Activated CD8-positive, alpha-beta T cell treated with anti-CD3 and anti-CD28 coated beads, Interleukin-2, amount 10 ng/mL, durations not matched to agents 7 days and 5 days (primary cell): ENCODE measurements at places on chromosomes 5 and 9. TPM values are rescaled to one million over a fixed set of nuclear protein-coding genes. Genes with fewer than 3 reads are reported as not detected.

ZNF484 gene
- total RNA-seq, result 10.4 TPM

- no peak overlapping the region for H3K27ac ChIP-seq
- DNase-seq, result no peak
- H3K4me3 ChIP-seq, result no peak overlapping the region
- no peaks in the 10 kb centered on the region for H3K36me3 ChIP-seq
- no peaks in the 10 kb centered on the region for H3K4me1 ChIP-seq
Observed at GRCh38 chr9:105103776-105104175, 140.7 kb upstream of the SLC44A1 start.

GFI1B gene
- total RNA-seq, result not detected

DNA sequence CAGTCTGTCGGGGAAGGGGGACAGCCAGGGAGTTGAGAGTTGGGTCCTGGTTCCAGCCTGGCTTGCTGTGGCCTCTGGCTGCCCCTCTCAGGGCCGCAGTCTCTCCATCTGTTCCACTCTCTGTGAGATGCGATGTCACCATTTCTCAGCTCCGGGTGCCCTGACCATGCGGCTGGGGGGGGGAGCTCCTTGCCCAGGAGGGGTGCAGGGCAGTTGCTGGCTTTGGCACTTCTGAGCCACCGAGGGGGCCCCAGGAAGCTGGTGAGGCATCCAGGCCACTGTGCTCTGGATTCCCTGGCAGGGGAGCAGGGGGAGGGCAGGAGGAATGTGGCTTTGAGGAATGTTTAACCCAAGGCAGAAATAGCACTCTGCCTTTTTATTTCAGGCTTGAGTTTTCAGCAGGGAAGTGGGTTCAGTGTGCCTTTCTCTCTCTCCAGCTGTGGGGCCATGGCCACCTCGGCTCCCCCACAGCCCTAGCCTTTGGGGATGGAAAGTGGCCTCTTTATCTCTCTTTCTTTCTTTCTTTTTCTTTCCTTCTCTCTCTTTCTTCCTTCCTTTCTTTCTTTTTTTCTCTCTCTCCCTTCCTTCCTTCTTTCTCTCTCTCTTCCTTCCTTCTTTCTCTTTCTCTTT, 11.0 kb downstream of the NCS1 start:
- H3K27me3 ChIP-seq, result no peaks in the 10 kb centered on the region
- no peak for DNase-seq
- H3K4me3 ChIP-seq, result no peak overlapping the region
- no peak overlapping the region for H3K27ac ChIP-seq
- H3K36me3 ChIP-seq, result no peaks in the 10 kb centered on the region

PCDHGA9 gene
- total RNA-seq, result 0.08 TPM

- DNase-seq, result no peak
- no peak overlapping the region for H3K4me3 ChIP-seq
- no peaks in the 10 kb centered on the region for H3K27me3 ChIP-seq
- peaks cover 7% of the 10 kb centered on the region for H3K4me1 ChIP-seq
Observed at GRCh38 chr9:133044661-133045060, 13.9 kb downstream of the GTF3C5 start.

- peaks cover 31% of the 10 kb centered on the region for H3K4me1 ChIP-seq
- no peak overlapping the region for H3K4me3 ChIP-seq
- H3K36me3 ChIP-seq, result no peaks in the 10 kb centered on the region
- H3K27ac ChIP-seq, result no peak overlapping the region
- no peak for DNase-seq
Observed at GRCh38 chr9:121454972-121455371, 44.7 kb downstream of the GGTA1 start.

GRCh38 chr9:98248737-98249474, 6.5 kb downstream of the TBC1D2 start:
- no peak for DNase-seq
- no peak overlapping the region for H3K27ac ChIP-seq
- no peak overlapping the region for H3K4me3 ChIP-seq
- peaks cover 3% of the 10 kb centered on the region for H3K4me1 ChIP-seq
- no peaks in the 10 kb centered on the region for H3K36me3 ChIP-seq
- H3K27me3 ChIP-seq, result peaks cover 4% of the 10 kb centered on the region

DNA sequence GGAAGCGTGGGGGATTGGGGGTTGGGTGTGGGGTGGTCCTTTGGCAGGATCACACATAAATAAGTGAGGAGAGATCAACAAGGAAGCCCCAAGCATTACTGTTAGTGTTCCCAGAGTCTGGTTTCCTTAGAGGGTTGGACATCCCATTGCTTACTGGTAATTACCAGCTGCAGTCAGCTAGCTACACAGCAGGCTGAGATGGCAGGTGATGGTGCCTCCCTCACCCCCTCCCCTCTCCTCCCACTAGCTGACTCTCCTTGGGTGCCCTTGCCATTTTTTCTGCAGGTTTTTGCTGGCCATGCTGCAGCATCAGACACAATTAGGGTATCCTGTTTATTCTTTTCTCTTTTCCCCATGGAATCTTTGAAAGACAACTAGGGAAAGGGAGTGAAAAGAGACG, 107.5 kb upstream of the TLR4 start:
- H3K27me3 ChIP-seq, result no peaks in the 10 kb centered on the region
- no peak for DNase-seq
- H3K36me3 ChIP-seq, result no peaks in the 10 kb centered on the region
- H3K4me3 ChIP-seq, result no peak overlapping the region
- no peaks in the 10 kb centered on the region for H3K4me1 ChIP-seq

PCDHGC5 gene
- total RNA-seq, result not detected

DNA sequence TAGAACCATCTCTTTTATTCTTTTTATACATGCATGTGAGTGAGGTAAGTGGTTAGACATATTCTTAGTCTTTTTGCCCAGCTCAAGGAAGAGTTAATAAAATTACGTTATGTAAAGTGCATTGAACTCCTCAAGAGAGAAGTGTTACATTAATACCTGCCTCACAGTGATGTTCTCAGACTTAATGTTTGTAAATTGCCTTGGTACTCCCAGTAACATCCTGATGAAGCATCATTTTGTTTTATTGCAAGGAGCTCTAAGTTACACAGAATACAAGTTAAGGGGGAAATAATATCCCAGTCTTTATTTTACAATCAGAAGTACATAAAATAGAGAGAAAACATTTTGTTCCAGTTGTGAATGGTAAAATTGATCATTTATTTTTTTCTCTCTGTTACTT, 89.5 kb upstream of the ARRDC3 start:
- H3K36me3 ChIP-seq, result no peaks in the 10 kb centered on the region
- H3K27ac ChIP-seq, result no peak overlapping the region
- H3K27me3 ChIP-seq, result no peaks in the 10 kb centered on the region
- DNase-seq, result no peak
- H3K4me3 ChIP-seq, result no peak overlapping the region

GRCh38 chr9:92978345-92978875, 31.1 kb downstream of the FGD3 start:
- no peaks in the 10 kb centered on the region for H3K27me3 ChIP-seq
- no peak for DNase-seq
- peak overlapping the region; percentile 22 for H3K27ac ChIP-seq
- H3K4me3 ChIP-seq, result no peak overlapping the region
- H3K4me1 ChIP-seq, result peaks cover 70% of the 10 kb centered on the region

ACER2 gene
- 1.7 TPM for total RNA-seq

CATSPER3 gene
- 0.68 TPM for total RNA-seq

DNA sequence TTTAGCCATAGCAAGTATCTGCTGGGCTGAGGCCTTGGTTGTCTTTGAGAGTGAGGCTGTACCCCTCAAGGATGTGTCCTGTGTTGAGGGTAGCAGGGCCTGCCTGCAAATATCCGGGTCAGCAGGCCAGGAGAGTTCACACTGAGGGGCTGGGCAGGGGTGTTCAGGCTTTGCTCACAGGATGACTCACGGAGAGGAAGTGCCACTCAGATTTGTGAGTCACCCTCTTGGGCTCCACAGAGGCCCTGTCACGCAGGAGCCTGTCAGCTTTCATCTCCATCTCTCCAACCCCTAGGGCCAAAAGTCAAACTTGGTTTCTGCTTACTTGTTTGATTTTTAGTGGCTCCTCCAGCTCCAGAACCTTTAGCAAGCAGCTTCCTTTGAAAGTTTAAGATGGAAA, 211.5 kb downstream of the SEC61B start:
- H3K27me3 ChIP-seq, result no peaks in the 10 kb centered on the region
- DNase-seq, result peak; percentile 81
- no peaks in the 10 kb centered on the region for H3K36me3 ChIP-seq
- H3K4me1 ChIP-seq, result peaks cover 21% of the 10 kb centered on the region
- H3K27ac ChIP-seq, result peak overlapping the region; percentile 80

TRIM7 gene
- 1.1 TPM for total RNA-seq

DNA sequence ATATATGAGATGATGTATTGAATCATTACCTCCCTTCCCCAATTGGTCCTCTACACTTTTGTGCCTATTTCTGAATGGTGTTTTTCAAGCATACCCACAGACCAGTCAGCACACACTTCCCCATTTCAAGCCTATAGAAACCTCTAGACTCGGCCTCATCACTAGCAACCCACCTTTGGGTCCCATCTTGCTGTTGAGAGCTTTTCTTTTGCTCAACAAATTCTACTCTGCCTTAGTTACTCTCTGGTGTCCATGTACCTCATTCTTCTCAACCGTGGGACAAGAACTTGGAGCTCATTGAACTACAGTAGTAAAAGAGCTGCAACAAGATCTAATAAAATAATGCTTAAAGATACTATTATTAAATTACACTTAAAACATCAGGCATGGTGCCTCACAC, 49.0 kb upstream of the KDM4C start:
- peaks cover 8% of the 10 kb centered on the region for H3K4me1 ChIP-seq
- DNase-seq, result no peak
- peaks cover 7% of the 10 kb centered on the region for H3K27me3 ChIP-seq
- H3K4me3 ChIP-seq, result no peak overlapping the region
- no peak overlapping the region for H3K27ac ChIP-seq

- peak; percentile 34 for DNase-seq
- H3K36me3 ChIP-seq, result no peaks in the 10 kb centered on the region
- H3K4me1 ChIP-seq, result peaks cover 15% of the 10 kb centered on the region
- peaks cover 52% of the 10 kb centered on the region for H3K27me3 ChIP-seq
Observed at GRCh38 chr9:86099701-86100364, 475 bp upstream of the GOLM1 start.

- H3K36me3 ChIP-seq, result no peaks in the 10 kb centered on the region
- peaks cover 68% of the 10 kb centered on the region for H3K4me1 ChIP-seq
- peak; percentile 76 for DNase-seq
- peak overlapping the region; percentile 71 for H3K4me3 ChIP-seq
- H3K27me3 ChIP-seq, result peaks cover 2% of the 10 kb centered on the region
Observed at GRCh38 chr9:137028263-137029057, 423 bp upstream of the ABCA2 start.

- no peak for DNase-seq
- peak overlapping the region; percentile 83 for H3K27ac ChIP-seq
- peak overlapping the region; percentile 12 for H3K4me3 ChIP-seq
- H3K4me1 ChIP-seq, result peaks cover 70% of the 10 kb centered on the region
Observed at GRCh38 chr5:59098743-59099142, 515.9 kb downstream of the RAB3C start.

GRCh38 chr9:99593610-99594009, 228.1 kb upstream of the NR4A3 start:
- no peak for DNase-seq
- H3K27ac ChIP-seq, result no peak overlapping the region
- H3K27me3 ChIP-seq, result peaks cover 10% of the 10 kb centered on the region

DNA sequence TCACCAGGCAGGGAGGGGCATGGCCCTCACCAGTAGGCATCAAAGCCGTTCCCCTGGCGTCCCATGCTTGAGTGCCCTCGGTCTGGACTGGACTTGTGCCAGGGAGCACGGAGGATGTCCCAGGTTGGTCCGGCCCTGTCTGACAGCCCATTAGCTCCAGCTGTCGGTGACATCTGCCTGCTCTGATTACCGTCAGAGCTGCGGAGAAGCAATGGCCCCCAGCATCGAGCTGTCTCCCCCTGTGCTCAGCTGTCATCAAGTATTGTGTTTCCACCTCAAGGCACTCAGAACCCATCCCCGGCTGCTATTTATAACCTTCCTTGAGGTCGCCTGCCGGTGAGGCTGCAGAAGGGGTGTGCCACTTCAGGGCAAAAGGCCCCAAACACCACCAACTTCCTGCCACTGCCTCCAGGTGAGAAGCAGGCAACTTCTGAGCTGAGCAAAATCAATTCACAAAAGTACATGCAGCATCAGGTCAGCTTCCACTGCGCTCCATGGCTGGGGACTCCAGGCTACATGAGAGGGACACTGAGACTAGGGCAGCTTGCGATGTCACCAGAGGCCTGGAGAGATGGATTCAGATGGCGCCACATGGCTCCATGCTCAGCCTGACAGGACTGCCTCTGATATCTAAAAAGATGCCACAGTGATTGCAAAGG, 142.7 kb downstream of the C5orf15 start:
- peaks cover 37% of the 10 kb centered on the region for H3K4me1 ChIP-seq
- DNase-seq, result peak; percentile 79
- H3K27me3 ChIP-seq, result peaks cover 9% of the 10 kb centered on the region

DNA sequence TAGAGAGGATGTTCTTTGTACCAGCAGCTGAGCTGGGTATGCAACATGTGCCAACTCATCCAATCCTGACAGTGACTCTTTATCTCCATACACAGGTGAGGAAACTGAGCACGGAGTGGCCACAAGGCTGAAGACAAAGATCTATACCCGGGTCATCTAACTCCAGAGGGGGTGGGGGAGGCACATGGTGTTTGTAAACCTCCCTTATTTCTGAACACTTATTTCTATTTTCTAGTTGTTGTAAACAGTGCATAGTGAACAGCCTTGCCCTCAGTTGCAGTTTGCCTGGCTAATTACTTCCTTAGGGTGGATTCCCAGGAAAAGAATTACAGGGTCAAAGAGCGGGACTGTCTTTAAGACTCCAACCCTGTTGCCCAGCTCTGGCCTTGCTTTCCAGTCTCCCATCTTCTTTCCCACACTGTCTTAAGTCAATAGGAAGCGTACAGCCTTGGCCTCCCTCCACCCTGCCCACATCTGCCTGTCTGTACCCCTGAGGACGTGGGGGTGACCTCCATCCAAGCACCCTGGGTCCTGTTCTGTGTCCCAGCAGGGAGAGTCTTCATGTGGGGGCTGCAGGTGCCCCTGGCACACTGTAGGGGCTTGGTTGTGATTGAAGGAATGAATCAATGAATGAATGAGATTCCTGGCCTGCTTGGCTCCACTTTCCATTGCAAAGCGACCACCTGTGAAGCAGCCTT, 13.2 kb upstream of the FIBCD1 start:
- H3K27ac ChIP-seq, result no peak overlapping the region
- no peaks in the 10 kb centered on the region for H3K36me3 ChIP-seq
- H3K27me3 ChIP-seq, result peaks cover 3% of the 10 kb centered on the region
- no peak overlapping the region for H3K4me3 ChIP-seq

GRCh38 chr5:11230890-11231289, 469.9 kb upstream of the DAP start:
- peaks cover 20% of the 10 kb centered on the region for H3K4me1 ChIP-seq
- no peak overlapping the region for H3K4me3 ChIP-seq
- no peaks in the 10 kb centered on the region for H3K36me3 ChIP-seq
- no peak for DNase-seq
- no peaks in the 10 kb centered on the region for H3K27me3 ChIP-seq

DNA sequence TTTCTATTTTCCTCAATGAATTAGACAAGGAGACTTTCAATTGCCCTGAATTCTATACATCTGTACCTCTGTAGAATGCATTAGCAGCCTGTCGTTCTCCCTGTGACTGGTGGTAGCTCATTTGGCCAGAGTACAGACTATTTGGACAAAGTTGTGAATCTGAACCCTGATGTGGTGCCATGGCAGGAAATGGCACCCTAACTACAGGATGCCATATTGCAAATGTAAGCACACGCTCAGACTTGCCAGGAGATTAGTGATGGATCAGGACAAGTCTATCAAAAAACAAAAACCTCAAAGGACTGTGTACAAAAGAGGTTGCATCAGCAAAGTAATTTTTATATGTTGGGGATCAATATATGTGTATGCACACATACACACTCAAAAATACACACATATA, 58.3 kb downstream of the SVEP1 start:
- H3K27ac ChIP-seq, result no peak overlapping the region
- H3K4me3 ChIP-seq, result no peak overlapping the region
- no peaks in the 10 kb centered on the region for H3K36me3 ChIP-seq
- H3K4me1 ChIP-seq, result no peaks in the 10 kb centered on the region
- DNase-seq, result no peak
